ENCODE measurements at places on chromosomes 1 and 21.

GRCh38 chr1:97073936-97074335 is 352.4 kb downstream of the PTBP2 start:
- no peak for DNase-seq

GRCh38 chr1:101250656-101251272 is 13.9 kb downstream of the S1PR1 start:
- peak; percentile 66 for DNase-seq

DNA sequence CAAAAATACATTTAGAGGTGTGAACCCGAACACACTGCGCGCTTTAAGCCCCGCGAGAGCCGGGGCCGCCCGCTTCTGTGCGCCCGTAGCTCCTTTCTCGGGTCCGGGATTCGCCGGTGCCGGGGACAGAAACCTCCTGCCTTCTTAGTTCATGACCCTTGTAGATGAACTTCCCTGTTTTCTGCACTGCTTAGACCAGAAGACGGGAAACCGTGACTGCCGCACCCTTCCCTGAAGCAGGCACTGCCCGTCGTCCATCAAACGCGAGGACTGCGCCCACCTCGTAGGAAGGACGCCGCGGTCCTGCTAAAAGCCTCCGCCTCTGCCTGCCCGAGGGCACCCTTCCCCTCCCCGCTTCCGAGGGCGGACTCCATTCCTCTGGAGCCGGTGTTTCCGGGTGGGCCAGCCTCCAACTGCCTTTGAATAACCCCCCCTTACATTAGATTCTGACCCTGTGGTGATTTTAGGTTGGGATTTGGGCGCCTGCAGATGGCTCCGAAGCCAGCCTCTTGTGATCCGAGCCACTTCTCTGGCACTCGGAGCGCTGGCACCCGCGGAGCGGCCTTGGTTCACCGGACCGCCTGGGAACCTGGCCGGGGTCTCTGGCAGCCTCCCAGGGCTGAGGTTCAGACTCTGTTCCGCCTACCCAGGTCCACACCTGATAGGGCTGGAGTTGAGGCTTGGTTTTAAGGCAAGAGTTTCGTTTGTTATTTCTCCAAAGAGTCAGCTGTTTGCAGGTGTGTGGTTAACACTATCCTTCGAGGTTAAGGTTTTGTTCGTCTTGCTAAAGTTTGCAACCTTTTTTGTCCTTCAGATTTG is 1.2 kb upstream of the PTTG1IP start:
- DNase-seq: peak; percentile 49

DNA sequence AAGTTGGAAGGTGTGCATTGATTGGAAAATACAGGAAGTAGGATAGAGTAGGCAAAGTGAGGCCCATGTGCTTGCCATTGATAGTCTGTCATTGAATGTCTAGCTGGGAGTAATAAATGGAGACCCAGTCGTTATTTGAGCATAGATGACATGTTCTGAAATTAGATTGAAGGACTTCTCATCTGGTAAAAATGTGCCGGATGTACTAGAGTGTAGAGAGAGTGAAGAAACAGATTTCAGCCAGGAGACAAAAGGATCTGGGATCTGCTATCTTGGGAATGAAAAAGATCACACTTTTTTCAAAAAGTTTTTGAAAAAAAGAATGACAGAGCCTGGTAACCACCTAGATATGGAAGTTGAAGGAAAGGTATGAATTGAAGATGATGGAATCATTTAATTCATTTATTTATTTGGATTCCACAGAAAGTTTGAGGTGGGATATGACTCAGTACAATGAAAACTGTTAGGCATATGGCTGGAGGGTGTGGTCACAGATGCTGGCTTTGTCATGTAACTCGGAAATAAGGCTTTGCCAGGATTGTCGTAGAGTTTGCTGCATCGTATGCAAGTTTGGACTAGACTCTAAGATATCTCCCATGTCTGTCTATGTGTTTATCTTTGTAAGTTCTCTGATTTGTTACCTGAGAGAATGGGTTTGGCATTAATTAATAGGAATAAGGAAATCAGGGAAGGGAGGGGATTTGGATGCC is 137.1 kb downstream of the PBX1 start:
- DNase-seq: no peak

DNA sequence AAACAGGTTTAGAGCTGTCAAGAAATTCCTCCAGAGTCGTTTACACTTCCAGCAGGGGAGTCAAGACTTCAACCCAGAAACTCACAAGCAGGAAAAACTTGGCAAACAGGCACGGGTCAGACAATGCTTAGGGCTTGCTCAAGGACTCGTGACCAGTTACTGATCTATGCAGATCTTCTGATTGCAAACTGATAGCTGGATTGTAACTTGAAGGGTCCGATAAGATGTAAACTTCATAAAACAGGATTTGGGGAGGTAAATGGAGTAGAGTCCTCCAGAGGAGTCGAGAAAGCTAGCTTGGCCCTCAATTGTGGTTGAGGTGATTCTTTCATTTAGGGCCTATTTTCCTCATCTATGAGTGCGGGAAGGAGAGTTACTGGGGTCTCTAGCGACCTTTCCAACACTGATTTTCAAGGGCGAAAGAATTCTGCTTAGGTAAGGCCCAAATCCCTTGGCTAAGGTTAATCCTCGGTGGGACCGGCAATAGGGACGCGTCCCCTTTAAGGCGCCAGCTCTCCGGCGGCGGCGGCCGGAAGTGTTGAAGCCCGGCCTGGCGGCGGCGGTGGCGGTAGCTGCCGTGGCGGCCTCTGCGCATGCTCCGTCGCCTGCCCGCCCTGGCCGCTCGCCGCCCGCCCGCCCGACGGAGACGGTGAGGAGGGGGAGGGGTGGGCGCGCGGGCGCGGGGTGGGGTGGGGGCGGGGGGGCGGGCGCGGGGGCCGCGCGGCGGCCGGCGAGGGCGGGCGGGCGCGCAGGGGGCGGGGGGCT is at the start of gene GMEB1:
TSS of gene GMEB1 (plus strand) at position 594 of the 765 bp plus-strand sequence. CDS start 14,829 bp downstream, outside the sequence.
- peak; percentile 98 for DNase-seq

DNA sequence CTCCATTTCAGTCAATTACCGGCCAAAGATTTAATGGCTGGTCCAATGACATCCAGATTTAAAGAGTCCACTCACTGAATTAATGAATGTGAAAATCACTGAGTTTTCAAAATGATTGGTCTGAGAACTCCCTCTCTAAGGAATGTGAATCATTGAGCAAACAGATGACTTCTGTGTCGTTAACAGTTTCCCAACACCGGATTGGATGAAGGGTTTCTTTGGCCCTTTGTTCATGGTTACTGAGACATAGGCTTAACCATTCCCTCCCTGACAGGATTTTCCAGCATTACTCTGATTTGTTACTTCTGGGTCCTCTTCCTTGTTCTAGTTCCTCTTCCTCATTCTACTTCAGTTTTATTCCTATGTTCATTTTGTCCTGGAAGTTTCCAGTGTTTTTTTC is 1.5 kb upstream of the CLDN17 start:
- DNase-seq: no peak

- DNase-seq: no peak
Measured at GRCh38 chr1:180542113-180542837, 16.5 kb upstream of the OVAAL start.

DNA sequence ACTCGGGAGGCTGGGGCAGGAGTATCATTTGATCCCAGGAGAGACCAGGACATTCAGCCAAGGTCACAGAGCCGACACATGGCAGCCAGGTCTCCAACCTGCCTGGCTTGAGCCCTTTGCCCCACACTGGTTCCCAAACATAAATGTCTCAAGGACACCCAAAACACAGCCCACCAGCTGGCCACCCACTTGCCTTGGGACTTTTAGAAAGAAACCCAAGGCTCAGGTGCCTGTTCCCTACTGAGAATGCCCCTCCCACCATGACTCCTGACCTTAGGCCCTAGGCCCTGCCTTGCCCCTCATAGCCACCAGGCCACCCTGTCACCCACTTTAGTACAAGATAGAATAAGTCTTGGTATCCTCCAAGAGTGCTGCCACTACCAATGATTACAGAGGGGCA is 41.9 kb upstream of the LRP8 start:
- DNase-seq: no peak

DNA sequence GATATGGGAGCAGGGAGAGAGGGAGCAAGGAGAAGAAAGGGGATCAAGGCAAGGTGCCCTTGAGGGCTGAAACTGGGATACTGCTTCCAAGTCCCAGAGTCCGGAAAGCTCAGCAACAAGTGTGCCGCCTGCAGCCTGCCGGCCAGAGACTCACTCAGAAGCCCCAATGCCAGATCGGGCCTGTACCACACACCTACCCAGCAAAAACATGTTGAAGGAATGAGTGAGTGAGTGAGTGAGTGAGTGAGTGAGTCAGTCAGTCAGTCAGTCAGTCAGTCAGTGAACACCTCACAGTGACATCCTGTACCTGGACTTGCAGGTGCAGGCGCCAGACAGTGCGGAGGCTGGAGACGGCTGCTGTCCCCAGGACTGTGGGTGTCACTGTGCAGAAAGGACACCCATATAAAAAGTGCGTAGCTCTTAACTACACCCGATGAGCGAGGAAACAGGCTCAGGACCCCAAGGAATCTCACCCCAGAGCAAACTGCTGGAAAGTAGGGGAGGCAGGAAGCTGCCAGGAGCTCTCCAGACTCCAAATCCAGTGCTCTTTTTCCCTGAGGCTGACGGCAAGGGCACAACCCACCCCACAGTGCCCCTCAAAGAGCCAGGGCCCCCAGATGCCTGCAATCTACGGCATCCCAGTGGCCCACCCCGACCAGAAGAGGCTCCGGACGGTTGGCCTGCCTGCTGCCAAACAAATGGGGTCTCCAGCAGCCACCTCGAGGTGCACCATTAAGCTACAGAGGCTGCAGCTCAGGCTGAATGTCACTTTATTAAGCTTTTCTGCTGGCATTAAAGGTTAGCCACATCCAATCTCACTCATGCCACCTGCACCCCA is 261.7 kb downstream of the NPHP4 start:
- no peak for DNase-seq

GRCh38 chr1:37752583-37753471 is 12.1 kb downstream of the EPHA10 start:
- peak; percentile 80 for DNase-seq

DNA sequence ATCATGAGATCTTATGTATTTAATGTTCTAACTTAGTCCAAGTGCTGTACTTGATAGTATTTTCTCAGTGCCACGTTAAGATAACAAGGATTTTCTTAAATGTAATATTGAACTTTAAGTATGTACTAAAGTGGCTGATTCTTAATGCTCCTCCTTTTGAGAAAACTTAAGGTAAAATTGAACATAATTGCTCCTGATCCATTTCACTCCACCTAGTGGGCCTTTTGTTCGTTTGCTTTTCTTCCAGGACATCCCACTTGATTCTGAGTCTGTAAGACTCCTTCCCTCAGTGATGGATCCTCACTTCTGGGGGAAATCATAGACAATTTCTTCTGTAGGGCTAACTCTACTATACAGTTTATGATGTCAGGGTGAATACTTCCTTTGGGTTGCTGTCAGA is 173.1 kb downstream of the LMO4 start:
- DNase-seq: no peak

DNA sequence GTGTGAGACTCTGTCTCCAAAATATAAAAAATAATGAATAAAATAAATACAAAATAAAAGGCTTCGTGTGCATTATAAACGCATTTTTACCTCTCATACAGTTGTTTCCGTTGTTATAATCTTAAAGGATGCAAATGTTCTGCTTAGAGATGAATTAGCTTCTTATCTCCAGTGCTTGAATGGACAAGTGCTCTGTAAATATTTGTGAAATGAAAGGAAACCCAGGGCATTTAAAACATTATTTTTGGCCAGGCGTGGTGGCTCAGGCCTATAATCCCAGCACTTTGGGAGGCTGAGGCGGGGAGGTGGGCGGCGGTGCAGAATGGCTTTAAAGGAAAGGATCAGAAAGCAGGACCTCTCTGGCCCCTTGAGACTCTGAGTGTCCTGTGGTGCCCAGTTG is 94.5 kb downstream of the HUNK start:
- no peak for DNase-seq

DNA sequence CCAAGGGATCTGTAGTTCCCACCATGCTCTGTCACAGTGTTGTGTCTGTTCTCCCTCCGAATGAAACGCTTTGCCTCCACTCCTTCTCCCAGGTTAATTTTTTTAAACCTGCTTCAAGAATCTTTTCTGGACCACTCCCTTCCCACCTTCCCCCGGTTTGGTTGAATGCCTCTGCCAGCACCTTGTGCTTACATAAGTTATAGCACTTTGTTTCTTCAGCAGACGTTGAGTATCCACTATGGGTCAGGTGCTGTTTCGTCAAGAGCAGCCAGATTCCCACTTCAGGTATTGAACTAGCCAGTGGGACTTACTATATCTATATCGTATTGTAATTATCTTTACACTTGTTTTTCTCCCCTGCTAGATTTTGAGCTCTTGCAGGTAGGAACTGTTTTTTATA is 27.6 kb downstream of the TTF2 start:
- DNase-seq: no peak

GRCh38 chr1:24317081-24317480 is 2.1 kb upstream of the GRHL3 start:
- DNase-seq: no peak

DNA sequence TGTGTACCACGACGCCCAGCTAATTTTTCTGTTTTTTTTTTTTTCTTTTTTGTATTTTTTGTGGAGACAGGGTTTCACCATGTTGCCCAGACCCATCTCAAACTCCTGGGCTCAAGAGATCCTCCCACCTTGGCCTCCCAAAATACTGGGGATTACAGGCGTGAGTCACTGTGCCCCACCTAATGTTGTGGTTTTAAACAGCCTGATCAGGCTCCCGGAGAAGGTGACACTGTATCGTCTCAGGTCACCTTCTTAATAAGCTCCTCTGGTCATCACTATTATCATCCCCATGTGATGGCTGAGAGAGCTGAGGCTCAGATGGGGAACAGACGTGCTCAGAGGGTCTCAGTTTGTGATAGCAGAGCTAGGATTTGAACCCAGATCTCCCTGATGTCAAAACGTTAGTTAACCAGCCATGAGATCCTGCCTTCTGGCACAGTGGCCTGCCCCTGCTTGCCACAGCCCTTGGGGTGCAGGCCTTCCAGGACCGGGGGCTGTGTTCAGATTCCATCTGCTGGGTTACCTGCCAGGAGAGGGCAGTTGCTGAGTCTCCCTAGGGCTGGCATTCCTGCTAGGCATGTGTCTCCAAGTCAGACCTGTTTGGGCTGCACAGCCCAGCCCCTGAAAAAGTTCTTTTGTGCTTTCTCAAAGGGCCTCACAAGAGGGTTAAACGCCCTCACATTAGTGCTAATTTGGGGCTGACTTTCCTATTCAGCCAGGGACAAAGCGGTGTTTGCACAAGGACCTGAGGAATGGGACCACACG is 32.7 kb upstream of the GRHL3 start:
- DNase-seq: peak; percentile 89

DNA sequence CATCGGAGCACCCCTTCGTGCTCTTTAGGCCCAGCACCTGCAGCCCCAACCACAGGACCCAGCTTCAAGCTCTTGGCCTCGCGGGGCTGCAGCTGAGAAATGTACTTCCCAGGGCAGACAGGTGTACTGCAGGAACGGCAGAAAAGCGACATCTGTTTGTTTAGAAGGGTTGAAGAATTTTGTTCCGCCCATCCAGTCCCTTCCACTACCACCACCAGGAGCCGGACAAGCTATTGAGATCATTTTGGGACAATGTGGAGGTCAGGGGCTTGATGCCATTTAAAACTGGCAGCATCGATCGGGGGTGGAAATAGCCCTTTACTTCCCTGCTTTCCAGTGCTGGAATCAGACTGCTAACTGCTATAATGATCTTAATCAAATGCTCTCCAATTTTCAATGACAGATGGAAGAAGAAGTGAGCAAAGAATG is 1.7 kb downstream of the SERTAD4 start:
- no peak for DNase-seq

All from neural progenitor cell (in vitro differentiated cells).